CD4-positive, alpha-beta T cell treated with Interferon alpha-2 for 1 hour (primary cell): ENCODE measurements at places on chromosomes 6 and 20.

- DNase-seq: no peak
Observed at GRCh38 chr6:70353448-70353847, 50.6 kb upstream of the COL9A1 start.

GRCh38 chr6:111989743-111990142 lies 64.2 kb upstream of the CCN6 start:
- peak; percentile 31 for DNase-seq

DNA sequence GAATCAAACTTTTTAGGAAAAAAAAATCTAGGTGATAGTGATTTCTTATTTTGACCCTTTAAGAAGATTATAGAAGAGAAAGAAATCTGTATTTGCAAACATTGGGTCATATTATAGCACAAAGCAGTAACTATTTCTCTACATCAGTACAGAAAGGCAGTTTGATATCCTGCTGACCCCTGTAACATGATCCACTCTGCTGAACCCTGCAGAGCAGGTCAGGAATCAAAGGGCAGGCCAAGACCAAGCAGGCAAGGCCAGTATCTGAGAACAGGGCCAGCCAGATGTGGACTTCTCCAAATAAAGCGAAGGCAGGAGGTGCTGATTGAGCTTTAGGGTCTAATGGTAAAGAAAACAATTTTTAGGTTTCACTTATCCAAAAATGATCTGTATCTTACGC lies 239.4 kb downstream of the PTPRK start:
- DNase-seq: no peak

DNA sequence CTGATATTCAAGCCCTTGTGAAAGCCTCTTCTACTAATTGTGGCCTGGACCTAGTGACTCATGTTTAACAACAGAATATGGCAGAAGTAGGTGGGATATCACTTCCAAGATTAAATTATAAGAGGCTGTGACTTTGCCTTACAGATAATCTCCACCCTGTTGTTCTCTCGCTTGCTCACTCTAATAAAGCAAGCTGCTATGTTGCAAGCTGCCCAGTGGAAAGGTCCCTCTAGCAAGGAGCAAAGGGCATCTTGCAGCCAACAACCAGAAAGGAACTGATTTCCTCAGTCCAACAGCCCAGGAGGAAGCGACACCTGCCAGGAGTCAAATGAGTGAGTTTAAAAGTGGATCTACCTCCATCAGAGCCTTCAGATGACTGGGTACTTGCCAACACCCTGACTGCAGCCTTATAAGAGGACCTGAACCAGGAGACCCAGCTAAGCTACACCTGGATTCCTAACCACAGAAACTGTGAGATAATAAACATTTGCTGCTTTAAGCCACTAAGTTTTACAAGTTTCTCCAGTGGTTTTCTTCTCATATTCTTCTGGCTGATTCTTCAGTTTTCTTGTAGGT lies 112.6 kb downstream of the FRK start:
- no peak for DNase-seq

DNA sequence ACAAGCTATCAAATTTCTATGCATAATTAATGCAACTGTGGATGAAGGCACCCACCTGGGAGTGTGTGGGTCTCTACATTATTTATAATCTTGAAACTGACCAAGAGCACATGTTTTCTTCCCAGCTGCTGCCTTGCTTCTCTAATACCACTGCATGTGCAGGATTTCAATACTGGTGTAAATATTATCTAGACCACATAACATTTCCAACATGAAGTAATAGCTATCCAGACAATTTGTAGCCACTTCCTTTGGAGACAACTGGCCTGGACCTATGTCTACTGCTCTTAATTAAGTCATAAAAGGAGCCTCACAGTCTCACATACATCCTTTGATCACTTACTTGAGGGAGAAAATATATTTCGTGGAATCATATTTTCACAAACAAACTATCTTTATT lies 180.7 kb downstream of the HIVEP2 start:
- no peak for DNase-seq

GRCh38 chr20:51411870-51412269 lies 130.6 kb downstream of the NFATC2 start:
- no peak for DNase-seq

- DNase-seq: no peak
Observed at GRCh38 chr20:57315976-57316480, 13.6 kb upstream of the SPO11 start.

GRCh38 chr20:38253571-38253970 lies 7.0 kb downstream of the KIAA1755 start:
- no peak for DNase-seq

DNA sequence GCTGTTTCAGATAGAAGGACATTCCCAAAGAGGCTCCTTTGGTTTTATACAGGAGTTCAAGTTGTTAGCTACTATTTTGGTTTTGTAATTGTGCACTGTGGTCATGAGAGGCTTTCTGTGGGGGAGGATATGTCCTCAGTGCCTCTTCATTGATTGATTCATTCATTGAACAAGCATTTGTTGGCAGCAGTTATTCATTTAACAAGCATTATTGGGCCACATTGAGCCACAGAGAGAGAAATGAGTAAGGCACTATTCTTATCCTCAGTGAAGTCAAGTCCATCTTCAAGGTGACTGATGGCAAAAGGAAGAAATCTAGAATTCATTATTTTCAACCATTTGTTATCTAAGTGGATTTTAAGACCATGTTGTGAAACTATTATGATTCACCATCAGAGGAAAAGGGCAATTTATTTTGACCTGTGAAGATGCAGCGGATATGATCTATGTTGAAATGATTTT lies 697.2 kb upstream of the CITED2 start:
- no peak for DNase-seq

DNA sequence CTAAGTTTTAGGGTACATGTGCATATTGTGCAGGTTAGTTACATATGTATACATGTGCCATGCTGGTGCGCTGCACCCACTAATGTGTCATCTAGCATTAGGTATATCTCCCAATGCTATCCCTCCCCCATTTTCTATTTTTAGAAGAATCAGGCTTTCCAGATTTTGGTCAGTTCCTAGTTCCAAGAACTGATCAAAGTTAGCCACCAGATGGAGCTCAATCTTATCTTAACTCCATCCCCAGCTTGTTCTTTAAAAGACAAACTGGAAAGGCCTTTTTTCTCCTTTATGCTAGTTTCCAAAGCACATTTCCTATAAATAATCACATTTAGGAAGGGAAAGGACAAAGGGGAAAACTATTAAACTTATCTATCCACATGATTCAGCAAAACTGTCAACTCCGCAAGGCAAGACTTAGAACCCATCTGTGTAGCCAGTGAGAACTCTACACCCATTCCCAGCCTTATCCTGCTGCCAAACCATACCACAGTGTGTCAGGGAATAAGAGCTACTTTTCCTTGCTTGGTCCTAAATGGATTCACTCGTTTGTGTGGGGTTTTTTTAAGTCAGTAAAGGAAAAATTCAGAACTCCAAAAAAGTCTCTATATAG lies 22.8 kb upstream of the KHDC1 start:
- DNase-seq: peak; percentile 25

DNA sequence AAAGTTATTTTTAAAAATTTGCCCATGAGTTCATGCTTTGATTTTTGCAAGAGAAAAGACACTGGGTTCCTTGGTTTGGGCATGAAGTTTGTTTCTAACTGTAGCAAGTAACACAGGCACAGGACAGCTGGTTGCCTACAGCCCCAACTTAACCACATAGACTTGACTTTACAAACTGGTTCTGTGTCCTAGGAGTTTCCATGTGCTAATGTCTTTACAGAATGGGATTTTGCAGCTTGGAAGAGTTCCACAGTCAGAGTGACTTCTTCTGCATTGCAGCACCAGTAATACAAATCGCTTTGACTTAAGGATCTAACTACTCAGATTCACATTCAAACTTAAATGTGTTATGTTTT lies 44.3 kb downstream of the OR2B2 start:
- DNase-seq: no peak

GRCh38 chr6:32192608-32193039 lies at the start of gene GPSM3:
Gene GPSM3 (minus strand): TSS chr6:32192643. CDS start chr6:32192513, 130 bp downstream.
- DNase-seq: peak; percentile 47

- DNase-seq: peak; percentile 72
Observed at GRCh38 chr6:26175428-26176181, 88.4 kb downstream of the HFE start.

GRCh38 chr6:107658920-107659865 lies 164.9 kb downstream of the SCML4 start:
- DNase-seq: no peak

DNA sequence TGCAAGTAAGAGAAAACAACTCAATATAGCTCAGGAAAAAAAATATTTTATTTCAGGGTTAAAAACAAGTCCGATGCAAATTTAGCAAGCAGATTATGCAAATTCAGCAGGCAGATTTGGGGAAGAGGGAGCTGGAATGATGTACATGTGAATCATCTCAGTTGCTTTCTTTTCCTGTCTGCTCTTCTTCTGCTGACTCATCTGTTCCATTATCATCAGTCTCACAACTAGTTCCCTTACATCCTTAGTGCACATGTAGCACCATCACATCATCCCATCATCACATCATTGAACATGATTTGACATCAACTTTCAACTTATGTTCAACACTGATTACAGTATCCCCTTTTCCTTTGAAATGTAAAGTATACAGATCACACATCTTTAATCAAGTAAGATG lies 11.5 kb upstream of the DEFB113 start:
- no peak for DNase-seq

- no peak for DNase-seq
Observed at GRCh38 chr6:35094183-35094582, 47.0 kb downstream of the TCP11 start.
